Globus pallidus (tissue), 1 donor: ENCODE measurements at places on chromosomes 2 and 18.

GRCh38 chr18:29181151-29181901 is 1004.4 kb upstream of the CDH2 start:
- DNase-seq, result peak; percentile 13

DNA sequence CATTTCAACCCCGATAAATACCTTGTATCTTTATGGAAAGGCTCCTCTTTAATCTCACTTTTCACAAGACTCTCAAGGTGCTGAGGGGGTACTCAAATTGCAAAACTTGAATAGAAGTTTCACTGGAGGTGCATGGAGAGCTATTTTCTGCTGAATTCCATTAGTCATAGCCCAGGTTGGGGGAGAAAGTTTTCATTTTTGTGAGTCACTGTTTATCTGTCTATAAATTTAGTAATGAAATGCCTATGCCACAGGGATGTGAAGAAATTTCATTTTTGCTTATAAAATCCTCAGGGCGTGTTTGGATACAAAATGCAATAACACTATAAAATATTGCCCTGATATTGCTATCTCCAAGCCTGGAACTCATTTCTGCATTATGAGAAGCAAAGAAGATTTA is 346.3 kb downstream of the LRATD1 start:
- DNase-seq, result no peak

- DNase-seq, result no peak
Observed at GRCh38 chr2:88190808-88191721, 20.9 kb downstream of the THNSL2 start.

- no peak for DNase-seq
Observed at GRCh38 chr2:157432475-157433106, 11.3 kb downstream of the CYTIP start.

DNA sequence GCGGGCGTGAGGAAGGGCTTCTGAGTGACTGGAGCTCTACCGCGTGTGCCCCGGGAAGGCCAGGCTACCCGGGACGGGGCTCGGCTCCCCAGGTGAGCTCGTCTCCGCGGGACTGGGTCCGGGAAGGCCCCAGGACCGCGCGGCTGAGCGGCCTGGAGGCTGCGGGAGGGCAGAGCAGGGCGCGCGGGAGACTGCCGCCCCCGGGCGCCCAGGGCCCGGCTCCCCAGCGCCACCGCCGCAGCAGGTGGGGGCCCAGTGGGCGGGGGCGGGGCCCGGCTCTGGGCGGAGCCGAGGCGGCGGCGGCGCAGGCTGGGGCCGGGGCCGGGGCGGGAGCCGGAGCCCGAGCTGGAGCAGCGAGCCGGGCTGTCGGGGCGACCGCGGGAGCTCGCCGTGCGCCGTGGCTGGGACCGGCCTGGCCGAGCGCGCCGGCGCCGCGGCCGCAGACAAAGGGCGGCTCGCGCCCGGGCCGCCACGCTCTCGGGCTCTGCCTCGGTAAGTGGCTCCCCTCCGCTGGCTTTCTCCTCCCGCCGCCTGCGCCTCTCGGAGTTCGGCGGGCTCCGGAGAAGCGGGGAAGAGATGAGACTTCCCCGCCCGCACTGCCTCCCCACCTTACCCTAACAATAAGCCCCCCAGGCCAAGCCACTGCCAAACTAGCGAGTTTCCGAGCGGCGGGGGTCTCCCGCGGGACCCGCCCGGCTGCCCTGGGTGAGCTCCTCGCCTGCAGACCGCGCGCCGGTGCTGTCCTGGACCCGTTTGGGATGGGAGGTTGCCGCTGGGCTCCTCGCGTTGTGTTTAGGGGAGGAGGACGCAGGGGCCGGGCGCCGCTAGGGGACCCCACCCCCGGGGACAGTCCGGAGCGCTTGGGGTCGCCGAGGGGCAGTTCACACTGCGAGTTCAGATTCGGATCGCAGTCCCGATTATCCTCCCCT is at the start of gene MAPK4:
MAPK4 (plus strand) TSS at position 336 of the 929 bp plus-strand sequence. CDS start 103,872 bp downstream, outside the sequence.
- DNase-seq, result peak; percentile 50

GRCh38 chr18:48600456-48601090 is 61.7 kb downstream of the CTIF start:
- DNase-seq, result no peak

DNA sequence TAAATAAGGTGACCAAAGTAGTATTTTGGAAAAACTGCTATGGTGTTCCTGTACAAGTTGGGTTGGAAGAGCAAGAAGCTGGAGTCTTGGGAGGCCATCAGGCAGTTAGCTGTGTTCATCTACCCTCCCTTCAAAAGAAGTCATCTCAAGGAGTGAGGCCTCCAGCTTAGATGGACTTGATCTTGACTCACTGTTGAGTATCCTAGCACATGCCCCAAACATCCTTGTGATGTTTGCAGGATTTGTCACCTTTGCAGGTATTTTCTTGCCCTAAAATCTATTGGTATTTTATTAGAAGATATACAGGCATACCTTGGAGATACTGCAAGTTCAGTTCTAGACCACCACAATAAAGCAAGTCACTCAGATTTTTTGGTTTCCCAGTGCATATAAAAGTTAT is 30.2 kb downstream of the RNMT start:
- DNase-seq, result no peak

- DNase-seq, result no peak
Observed at GRCh38 chr2:190551928-190552327, 17.4 kb upstream of the NEMP2 start.

DNA sequence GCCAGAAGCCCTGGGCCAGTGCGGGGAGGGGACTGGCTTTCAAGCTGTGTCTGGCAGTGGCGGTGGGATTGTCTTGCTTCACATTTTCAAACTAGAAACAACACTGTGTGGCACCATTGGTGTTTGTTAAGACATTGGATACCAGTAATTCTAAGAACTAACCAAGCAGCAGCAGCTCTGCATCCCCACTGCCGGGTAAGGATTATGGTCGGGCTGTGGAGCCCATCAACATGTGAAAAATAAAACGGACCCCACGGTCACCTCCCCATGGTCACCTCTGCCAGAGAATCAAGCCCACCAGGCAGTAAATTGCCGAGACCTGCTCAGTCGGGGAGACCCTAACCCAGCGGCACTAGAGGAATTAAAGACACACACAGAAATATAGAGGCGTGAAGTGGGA is 65.3 kb downstream of the C18orf63 start:
- no peak for DNase-seq

DNA sequence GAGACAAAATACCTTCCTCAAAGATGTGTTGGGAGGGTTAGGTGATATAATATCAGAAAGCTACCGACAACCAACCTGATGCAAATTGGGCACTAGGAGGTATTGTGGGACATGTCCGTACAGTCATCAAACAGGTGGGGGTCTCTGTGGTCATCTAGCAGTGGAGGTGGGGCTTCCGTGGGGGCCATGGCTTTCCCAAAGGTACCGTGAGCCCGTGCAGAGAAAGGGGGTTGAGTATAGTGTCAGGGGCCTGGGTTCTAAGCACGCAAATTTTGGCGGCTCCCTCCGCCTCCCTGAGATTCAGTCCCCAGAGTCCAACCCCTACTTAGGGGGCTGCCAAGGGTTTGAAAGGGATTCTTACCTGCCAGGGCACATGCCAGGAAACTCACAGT is 32.6 kb downstream of the HJURP start:
- DNase-seq, result no peak

DNA sequence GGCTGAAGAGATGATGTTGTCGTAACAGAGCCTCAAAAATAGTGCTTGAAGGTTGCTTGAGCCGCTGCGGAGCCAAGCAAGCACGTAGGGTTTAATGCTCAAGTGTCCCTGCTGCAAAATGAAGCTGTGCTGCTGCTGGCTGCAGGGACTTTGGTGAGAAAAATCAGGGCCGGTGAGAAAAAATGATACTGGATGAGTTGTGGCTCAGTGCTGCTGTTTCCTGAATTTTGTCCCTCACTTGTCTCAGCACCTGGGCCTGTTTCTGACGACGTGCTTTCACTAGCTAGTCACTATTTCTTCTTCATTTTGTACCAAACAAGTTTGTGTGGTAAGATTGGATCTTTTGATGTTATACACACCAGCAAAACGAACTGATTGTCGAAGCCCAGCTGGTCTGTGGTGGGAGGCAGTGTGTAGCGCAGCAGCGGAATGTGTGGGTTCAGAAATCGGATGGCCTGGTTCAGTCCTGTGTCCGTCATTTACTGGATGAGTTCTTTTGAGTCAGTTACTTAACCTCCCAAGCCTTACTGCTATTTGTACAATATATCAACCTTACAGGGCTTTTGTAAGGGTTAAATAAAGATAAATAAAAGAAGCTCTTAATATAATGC is 172.8 kb upstream of the FOSL2 start:
- DNase-seq, result no peak

DNA sequence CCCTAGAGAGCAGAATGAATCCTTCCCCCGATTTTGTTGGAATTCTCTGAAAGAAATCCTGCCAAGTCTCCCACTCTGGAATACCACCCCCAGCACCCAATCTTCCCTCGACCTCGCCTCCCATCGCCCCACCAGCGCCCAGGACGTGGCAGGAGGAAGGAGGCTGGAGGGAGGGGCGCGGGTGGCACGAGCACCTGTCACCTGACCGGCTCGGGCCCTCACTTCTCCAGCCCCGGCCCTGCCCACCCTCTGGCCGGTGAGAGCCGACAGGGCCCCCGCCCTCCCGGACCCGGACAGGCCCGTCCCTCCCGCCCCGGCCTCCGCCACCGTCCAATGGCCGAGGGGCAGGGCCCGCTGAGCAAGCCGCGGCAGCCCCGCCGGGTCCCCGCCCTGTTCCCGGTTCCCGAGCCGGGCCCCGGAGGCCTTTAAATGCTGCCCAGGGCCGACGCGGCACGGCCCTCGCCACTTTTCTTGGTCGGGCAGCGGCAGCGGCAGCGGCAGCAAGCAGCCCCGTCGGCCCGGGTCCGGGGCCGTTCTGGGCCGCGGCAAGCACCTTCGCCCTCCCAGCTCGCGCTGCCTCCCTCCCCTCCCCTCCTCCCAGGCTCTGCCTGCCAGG is at the start of gene LGALSL:
LGALSL (plus strand) TSS at position 393 of the 616 bp plus-strand sequence. CDS start 384 bp downstream, outside the sequence.
- peak; percentile 44 for DNase-seq

- DNase-seq, result no peak
Observed at GRCh38 chr18:23183411-23184150, 48.3 kb downstream of the CABLES1 start.

DNA sequence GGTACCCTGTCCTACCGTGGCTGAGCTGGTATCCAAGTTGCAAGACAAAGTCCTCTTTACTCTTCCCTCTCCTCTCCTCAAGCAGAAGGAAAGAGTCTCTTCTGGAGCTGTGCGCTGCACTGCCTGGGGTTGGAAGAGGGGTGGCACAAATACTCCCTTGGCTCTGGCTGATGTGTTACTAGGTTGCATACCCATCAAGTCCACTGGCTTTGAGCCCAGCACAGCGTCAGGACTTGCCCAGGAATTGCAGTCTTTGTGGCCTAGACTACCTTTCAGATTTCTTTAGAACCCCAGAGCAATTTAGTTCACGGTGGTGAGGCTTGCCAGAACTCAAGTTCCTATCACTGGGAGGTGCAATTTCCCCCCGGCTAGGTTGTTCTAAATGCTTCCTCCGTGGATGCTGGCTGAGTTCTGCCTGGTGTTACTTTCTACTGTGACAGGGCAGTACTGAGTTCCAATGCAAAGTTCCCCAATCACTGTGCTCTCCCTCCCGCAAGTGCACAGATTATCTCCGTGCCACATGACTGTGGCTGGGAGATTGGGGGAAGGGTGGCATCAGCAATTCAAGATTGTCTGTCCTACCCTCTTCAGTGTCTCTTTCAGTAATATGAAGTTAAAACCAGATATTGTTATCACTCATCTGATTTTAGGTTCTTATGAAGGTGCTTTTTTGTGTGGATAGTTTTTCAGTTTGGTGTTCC is 13.4 kb downstream of the MYO3B start:
- no peak for DNase-seq

GRCh38 chr2:163345795-163346573 is 389.8 kb downstream of the FIGN start:
- peak; percentile 74 for DNase-seq

GRCh38 chr2:20578895-20579825 is 71.7 kb downstream of the HS1BP3 start:
- DNase-seq, result peak; percentile 91

DNA sequence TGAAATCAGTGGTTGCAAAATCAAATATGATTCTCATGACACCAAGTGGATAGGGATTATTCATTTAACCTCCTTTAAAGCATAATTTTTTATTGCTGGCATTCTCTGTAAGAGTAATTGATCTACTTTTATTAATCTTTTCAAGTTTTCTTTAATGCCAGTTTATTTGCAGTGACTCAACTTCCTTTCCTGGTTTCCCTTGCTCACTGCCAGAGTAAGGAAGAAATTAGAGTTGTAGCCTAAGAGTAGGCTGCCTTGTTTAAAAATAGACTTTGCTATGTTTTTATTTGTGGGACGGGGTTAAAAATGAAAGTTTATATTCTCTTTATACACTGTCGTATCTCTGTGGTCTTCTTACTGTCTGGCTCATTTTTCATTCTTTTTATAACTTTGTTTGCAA is 148.6 kb downstream of the WDR7 start:
- DNase-seq, result no peak

- DNase-seq, result no peak
Observed at GRCh38 chr2:180507028-180507427, 473.4 kb upstream of the UBE2E3 start.

DNA sequence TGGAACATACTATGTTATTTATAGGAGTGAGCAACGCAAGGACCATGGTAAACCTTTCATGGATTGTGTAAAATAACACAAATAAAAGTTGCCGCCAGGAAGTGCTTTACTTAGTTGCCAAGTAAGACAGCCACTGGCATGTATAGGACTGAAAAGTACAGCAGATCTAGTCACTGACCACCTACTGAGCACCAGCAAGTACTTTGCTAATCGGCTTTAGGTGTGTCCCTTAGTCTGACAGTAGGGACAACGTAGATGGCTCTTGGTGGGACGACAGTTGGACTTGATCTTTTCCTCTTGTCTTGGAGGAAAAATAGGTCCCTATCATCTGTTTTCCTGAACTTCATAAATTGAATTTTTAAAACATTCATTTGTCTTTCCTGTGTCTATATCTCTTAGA is 13.6 kb upstream of the CXXC1 start:
- no peak for DNase-seq

- no peak for DNase-seq
Observed at GRCh38 chr2:94984964-94985575, 40.4 kb upstream of the MAL start.

GRCh38 chr2:113219889-113220641 is 46.3 kb downstream of the PSD4 start:
- no peak for DNase-seq

DNA sequence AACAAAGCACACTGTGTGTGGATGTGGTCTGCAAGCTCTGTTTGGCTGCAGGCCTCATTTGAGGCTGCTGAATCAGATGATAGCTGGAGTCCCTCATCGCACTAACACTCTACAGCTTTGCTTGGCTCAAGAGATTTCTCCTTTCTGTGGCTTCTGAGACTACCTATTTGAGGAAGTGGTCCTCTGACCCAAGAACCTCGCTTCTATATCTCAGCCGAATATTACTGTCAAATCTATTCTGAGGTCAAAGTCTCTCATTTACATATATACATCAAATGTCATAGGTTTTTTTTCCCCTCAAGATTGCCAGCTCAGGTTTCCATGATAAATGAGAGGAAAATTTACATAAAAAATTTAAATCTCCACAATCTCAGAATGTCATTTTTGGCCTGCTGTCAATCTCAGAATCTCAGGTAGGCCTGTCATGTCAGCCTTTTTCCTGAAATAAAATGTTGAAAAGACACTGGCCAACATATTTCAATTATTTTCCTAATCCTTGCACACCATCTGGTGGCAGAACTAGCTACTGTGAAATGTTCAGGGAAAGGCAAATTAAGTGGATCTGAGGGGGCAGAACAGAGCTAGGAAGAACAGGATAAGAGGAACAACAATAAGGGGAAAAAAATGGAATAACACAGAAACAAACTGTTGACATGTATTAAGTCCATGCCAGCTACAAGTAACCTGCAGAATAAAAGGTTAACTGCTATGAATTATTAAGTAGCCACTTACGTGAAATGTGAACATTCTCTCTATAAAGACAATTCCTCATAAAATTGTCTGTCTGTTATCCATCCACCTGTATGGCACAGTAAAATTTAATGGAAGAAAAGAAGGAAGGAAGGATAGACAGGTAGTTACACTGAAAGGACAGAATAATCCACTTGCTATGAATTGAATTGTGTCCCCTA is 39.3 kb downstream of the AP1S3 start:
- DNase-seq, result peak; percentile 45
